ENCODE measurements at places on chromosomes 6 and 20.

DNA sequence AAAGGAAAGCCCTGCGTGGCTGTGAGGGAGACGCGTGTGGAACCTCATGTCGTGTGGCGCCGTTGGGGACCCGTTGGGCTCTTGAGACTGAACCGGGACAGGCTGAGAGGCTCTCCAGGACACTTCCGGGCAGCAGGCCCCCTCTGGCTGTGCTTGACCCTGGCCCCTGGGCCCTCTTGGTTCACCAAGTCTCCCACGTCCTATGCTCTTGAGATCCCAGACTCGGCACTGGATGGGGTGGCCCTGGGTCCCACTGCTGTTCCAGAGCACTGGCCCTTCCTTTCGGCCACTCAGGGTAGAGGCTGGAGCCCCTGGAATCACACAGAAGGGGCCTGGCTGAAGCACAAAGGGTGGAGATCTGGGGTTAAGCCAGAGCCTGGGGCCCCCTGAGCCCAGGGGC is 30.4 kb downstream of the NTSR1 start:
- DNase-seq, result no peak

DNA sequence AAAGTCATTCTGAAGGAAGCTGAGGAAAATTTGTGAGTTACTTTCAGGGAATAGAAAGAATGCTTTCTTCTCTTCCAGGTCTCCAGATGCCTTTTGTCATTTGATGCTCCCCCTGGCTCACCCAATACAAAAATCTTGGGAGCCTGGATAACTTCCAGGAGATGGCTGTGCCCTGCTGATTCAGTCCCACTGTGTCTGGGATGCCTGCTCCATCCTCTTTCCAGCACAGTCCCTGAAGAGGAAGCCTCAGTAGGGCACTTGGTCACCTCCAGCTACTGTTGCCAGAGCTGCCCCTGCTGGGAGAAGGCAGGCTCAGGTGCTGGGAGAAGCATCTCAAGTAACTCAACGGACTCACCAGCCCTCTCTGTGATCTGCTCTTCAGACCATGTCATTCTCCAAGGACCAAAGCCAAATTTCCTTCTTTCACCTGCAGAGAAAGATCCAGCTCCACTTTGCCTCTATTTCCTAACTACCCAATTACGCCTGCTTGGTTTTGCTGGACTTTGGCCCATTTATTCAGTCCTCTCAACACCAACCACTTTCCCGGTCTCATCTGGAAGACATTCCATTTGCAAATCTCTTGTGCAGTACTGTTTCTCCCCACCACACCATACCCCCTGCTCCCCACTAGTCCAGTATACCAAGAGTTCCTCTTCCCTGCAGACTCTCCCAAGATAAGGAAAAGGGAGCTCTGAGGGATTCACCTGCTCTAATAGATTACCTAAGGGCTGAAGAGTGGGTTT is 53.3 kb downstream of the SLC23A2 start:
- no peak for DNase-seq

DNA sequence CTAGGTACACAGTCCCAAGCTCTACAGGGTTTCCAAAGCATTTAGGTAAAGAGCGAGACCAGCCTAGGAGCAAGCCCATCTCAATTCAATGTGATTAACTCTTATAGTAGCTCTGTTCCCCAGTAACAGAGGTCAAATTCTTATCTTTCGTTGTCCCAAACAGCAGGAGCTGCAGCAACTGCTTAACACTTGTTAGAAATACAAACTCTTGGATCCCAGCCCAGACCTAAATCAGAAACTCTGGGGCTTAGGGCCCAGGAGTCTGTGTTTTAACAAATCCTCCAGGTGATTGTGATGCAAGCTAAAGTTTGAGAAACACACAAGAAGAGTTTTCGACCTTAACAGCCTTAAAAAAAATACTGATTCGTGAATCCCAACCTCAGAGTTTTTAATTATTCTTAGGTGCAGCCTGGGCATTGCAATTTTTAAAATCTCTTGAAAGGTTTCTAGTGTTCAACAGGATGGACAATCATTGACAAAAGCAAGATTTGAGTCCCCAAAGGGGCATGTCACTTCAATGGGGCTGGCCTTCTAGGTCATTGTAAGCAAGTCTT is 127.4 kb upstream of the HCRTR2 start:
- DNase-seq, result no peak

- no peak for DNase-seq
Observed at GRCh38 chr20:12289465-12289864, 371.8 kb downstream of the BTBD3 start.
